RKO (cell line): ENCODE measurements at places on chromosomes 4 and X.

DNA sequence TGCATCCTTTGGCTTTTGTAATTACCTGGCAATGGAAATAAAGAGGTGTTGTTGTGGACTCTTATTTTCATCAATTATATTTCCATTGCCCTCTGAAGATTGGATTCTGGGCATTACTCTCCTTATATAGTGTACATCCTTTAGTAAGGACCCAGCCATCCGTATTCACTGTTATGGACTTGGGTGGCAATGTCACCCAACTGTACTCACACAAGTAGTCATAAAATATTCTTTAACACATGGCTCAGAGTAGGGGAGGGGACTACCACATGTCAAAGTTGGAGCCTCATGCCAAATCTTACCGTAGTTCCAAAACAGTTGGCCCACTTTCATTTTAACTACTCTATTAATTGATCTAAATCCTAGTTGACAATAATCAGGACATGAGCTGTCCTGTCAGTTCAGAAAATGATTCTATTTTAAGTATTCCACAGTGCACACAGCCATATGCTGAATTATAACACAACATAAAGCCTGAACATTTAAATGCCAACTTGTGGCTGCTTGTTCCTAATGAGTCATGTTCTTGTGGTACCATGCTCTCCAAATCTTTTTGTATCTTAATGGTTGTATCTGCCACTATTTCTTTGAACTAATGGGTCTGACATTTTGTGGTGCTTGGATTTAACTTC, 4.9 kb downstream of the FRAS1 start:
- DNase-seq, result no peak

- DNase-seq, result peak; percentile 64
These were observed 58.2 kb upstream of the ZNF157 start for GRCh38 chrX:47311932-47312774.

DNA sequence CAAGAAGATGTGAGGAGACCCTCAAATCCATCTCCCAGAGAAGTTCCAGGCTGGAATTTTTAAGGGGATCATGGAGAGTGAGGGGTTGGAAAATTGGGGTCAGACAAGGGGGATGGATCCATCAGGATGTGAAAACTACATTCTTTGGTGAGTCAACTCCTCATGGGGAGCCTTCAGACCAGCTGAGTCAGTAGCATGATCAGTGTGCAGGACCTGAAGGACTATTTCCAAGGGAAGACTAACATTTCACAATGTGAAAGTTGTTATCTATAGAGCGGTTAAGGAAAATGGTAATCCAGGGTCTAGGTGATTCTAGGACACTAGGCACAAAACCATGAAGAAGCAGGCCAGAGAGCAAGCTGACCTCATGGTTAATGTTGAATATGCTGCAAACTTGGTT, 38.6 kb upstream of the CEP135 start:
- DNase-seq, result peak; percentile 29

- no peak for DNase-seq
These were observed 168.0 kb downstream of the GALNTL6 start for GRCh38 chr4:171981185-171981584.

- DNase-seq, result no peak
These were observed 65.2 kb downstream of the SLC4A4 start for GRCh38 chr4:71404049-71404448.

GRCh38 chr4:7839856-7840255, 99.8 kb downstream of the AFAP1 start:
- DNase-seq, result no peak

GRCh38 chr4:84578540-84579402, 4.2 kb upstream of the CDS1 start:
- DNase-seq, result peak; percentile 69

DNA sequence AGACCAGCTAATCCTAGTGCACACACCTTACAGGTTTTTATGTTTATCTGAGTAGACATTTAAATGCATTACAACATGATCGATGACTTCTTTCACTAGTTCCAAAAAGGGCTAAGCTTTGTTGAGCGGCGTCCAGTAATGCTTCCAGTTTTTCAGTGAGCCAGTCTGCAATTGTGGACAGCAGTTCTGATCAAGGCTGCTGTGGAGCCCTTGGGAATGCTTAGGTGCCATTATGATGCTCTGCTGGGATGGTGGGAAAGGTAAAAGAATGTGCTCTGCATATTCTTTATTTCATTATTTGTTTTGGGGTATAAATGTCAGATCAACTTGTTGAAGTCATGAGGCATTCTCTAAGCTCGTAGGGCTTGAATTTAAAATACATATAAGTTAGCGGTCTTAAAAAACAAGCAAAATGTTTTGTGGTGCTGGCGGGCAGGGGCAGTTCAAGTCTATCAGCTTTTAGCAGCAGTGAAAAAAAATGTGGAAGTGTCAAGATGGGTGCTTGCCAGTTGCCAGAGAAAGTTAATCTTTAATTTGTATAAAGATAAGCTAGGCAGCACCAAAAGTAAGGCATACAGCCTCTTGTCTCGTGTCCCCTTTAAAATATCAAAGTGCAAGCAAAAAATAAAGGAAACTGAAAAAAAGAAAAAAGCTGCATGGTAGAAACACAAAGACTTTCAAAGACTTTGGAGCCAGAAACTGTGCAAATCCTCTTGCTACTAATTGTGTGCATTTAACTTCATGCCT, 5.8 kb downstream of the MID1IP1 start:
- DNase-seq, result no peak
